ENCODE measurements at places on chromosomes 1 and 21. TPM values are rescaled to one million over a fixed set of nuclear protein-coding genes. Genes with fewer than 3 reads are reported as not detected.

- DNase-seq: no peak
Observed at GRCh38 chr1:159800177-159800930, 1.8 kb upstream of the FCRL6 start.

DNA sequence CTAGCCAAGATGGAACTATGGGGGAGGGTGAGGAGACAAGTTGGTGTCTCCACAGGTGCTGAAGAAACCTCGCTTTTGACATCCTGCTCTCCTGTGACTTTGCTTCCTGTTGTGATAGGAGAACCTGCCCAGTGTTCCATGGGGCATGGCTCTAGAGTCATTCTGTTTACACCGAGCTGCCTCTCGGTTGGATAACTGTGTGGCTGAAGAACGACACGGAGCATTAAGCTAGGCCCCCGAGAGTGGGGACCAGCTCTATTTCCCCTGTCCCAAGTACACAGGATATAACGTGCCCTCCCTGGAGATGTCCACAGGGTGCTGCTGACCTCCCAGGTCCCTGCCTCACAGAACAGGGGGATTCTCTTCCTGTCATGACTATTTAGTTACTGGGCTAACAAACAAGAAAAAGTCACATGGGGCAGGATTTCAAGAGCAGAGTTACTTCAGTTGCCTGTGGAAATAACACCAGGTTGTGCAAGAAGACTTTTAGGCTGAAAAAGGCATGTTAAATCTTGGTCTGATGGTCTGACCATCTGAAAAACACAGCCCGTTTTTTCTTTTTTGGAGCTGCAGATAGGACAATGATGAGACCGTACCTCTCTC is 29.4 kb upstream of the PPP2R5A start:
- DNase-seq: no peak

DNA sequence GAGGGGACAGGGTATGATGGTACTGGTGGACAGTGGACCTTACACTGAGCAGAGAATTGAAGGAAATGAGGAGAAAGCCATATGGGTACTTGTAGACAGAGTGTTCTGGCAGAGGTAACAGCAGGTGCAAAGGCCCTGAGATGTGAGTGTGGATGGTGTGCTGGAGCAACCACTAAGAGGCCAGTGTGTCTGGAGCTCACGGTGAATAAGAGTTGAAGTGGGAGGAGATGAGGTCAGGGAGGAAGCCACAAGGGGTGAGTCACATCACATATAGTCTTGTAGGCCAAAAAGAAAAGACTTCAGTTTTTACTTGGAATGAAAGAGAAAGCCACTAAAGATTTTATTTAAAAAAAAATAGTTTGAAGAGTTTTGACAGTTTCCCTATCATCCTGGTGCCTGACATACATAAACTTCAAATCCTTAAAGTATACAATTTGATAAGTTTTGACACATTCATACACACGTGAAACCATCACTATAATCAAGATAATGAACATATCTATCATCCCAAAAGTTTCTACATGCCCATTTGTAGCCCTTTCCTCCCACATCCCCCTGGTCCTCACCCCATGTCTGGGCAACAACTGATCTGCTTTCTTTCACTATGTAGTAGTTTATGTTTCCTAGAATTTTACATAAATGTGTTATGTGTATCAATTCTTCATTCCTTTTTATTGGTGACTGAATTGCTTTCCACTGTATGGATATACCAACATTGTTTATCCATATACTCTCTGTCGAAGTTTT is 148.4 kb downstream of the GPATCH2 start:
- peak; percentile 93 for DNase-seq

GRCh38 chr1:7076572-7076971 is 291.3 kb downstream of the CAMTA1 start:
- no peak for DNase-seq

- DNase-seq: peak; percentile 55
Observed at GRCh38 chr1:170010443-170010842, 64.1 kb downstream of the KIFAP3 start.

- peak; percentile 63 for DNase-seq
Observed at GRCh38 chr1:151458802-151459330, 428 bp downstream of the POGZ start.

- DNase-seq: peak; percentile 95
Observed at GRCh38 chr1:172826096-172826741, 167.3 kb downstream of the FASLG start.

DNA sequence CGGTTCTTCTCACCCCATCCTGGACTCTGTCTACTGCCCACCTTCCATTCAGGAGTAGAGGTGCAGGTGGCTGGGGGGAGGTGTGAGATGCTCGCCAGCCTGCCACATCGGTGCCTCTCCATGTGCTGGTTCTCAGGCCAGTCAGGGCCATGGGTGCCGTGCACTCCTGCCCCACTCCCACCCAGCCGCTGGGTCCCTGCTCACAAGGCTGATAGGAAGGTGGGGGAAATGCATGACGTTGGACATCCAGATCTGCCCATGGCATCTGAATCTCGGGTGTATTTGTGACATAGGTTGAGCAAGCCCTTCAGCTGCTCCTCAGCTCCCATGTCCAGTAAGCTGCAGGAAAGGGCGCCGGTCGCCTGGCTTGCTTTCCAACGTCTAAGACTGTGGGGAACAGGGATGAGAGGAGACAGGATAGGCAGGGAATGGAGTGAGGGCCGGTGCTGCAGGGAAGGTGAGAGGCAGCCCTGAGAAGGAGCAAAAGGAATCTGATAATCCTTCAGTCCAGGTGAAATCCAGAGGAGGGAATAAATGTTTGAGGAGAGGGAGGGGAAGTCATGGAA is 11.8 kb downstream of the S100A7A start:
- no peak for DNase-seq

- DNase-seq: no peak
Observed at GRCh38 chr1:28157894-28158293, 18.6 kb downstream of the PTAFR start.

DNA sequence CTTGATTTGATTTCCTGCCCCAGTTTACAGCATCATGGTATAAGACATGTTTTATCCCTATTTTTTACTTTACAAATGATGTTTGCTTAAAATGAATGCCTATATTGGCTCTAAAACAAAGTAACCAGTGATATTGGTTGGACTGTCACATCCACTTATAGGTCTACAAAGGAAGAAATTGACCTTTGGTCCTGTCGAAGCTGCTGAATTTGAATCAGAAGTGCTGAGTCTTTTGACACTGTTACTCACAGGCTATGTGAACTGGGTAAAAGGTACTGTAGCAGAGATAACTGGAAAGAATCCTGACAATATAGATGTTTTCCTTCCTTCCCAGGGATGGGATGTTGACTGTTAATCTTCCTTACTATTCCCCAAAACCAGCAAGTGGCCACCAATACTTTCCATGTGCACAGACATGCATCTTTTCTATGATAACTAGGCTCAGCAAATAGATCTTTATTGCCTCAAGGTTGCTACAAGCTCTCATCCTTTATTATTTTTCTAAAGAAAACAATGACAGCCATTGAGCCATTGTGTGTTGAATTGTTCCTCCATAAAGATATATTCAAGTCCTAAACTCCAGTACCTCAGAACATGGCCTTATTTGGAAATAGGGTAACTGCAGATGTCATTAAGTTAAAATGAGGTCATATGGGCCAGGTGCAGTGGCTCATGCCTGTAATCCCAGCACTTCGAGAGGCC is 175.9 kb upstream of the NR5A2 start:
- no peak for DNase-seq

DNA sequence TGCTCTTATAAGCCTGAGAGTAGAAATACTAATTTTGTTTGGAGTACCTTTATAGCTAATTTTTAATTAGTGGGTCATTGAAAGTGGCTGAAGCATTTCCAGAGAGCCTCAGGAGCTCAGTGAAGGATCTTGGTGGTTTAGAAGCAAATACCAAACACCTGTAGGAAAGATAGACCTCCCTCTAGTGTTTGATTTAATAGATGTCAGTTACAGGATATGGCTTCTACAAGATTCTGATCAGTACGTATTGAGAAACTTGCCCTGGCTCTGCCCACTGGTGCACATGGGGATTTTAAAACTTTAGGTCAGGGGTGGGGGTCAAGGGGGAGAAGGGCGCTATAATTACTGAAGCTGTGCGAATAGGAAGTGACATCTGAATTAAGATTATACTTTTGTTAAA is 122.2 kb downstream of the POU2F1 start:
- DNase-seq: no peak

DNA sequence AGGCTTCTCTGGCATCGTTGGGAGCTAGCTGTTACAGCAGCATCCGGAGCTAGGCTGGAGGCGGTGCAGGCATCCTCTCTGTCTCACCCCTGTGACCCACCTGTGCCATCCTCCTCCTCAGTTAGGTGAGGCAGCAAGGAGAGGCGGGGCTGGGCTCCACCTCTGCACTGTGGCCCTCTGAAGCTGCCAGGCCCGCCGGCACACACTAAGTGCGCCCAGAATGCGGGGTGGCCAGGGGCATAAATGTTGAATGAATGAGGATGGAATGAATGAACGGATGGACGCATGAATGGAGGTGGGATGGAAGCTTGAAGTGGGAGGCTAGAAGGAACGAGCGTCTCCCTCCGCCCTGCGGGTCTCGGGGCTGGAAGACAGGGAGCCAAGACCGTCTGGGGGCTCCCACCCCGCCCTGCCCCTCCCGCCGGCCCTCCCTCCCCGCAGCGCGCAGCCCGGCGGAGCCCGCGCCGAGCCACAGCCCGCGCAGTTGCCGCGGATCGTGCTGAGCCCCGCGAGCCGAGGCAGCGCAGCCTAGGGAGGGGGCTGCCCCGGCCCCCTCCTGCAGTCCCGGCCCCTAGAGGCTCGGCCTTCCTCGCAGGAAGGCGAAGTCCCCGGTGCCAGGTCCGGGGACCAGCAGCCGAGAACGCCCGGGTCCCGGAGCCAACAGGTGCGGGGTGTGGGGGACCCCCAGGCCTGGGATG is at the start of gene HCRTR1:
TSS of gene HCRTR1 (plus strand) at position 472 of the 698 bp plus-strand sequence. CDS start 1,504 bp downstream, outside the sequence.
- no peak for DNase-seq

- no peak for DNase-seq
Observed at GRCh38 chr1:164650531-164650930, 91.5 kb downstream of the PBX1 start.

- no peak for DNase-seq
Observed at GRCh38 chr21:31618696-31619430, 40.6 kb upstream of the SOD1 start.

- no peak for DNase-seq
Observed at GRCh38 chr1:106189780-106190179, 866.7 kb upstream of the PRMT6 start.

DNA sequence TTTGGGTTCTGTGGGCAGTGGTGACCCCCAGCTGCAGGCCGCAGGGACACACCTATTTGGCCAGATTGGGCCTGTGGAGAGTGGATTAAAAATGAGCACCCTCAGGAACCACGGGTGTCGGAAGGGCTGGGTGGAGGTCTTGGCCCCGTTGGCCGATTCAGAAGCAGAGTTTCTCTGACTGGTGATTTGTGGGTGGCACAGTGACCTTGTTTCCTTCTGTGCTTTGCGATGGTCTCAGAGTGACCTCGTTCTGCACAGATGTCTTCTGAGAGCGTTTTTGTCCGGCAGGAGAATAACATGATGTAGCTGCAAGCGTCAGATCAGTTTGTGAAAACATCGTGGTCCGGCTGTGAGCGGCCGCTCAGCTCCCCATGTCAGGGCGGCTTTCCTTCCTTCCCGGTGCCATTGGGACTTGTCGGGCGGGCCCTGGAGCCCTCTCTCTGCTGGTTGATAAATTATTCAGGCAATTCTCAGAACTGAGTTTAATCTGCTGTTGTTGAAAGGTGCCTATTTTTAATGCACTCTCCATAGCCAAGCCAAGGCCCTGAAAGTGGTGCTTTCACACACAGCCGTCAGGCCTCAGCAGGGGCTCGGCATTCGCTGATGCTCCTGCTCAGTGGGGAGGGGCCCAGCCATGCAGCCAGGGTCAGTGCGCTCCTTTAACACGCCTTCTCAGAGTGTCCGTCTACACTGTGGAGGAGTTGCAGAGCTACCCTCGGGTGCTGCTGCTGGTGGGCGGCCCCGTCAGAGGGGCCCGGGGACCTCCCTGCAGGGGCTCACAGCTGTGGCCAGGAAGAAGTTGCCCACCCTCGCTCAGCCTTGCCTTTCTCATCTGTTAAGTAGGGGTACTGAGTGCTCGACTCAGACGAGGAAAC is 26.8 kb downstream of the TRPM2 start:
- no peak for DNase-seq

- no peak for DNase-seq
Observed at GRCh38 chr1:157357111-157357510, 195.2 kb downstream of the FCRL5 start.

- peak; percentile 67 for DNase-seq
Observed at GRCh38 chr1:240027059-240027462, 64.6 kb upstream of the FMN2 start.

DNA sequence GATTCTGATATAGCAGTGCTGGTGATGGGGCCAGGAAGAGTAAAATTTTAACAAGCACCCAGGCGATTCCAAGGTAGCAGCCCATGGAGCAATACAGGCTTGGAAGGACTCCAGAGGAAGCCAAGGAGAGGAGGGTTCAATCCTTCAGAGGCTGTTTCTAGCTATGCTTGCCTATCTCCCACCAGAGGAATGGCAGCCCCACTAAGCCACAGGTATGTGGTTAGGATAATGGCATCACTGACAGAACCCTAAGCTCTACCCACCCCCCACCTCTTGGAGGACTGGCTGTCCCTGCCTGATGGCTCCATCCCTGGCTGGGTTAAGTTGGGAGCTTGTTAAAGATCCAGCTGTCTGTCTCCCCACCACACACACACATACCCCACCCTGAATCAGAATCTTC is 19.3 kb upstream of the PTAFR start:
- no peak for DNase-seq

- DNase-seq: no peak
Observed at GRCh38 chr1:53582211-53583020, 123.2 kb downstream of the DMRTB1 start.

DNA sequence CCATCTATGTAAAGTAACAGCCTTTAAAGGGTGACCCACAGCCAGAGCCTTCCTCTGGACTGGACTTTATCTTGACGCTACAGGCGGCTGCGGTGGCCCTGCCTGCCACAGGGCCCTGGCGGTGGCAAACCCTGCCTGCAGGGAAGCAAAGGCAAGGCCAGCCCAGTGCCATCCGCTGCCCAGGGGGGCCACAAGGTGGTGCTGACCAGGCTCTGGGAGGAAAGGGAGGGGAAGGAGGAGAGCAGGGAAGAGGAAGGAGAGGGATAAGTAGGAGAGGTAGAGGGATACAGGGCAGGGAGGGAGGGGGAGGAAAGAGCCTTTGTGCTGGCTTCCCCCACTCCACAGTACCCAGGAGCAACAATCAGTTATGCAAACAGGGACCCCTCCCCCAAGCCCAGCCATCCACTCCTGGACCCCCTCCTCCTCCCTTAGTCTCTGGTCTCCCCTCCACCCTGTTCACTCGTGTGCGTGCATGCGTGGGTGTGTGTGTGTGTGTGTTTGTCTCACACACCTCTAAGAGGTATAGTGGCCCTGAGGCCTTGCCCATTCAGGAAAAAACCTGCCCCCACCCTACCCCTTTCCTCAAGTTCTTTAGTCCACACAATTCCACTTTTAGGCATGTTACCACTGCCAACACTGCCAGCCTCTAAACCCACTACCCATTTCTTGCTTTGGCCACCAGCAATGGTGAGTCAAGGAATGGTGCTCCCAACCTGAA is 30.3 kb downstream of the SSBP3 start:
- no peak for DNase-seq

The TXNDC12 gene
- total RNA-seq: 29.9 TPM

The RXFP4 gene
- total RNA-seq: not detected

The CFAP107 gene
- total RNA-seq: not detected

The PLPPR5 gene
- total RNA-seq: under 0.01 TPM

The CFHR5 gene
- not detected for total RNA-seq

Measured in IMR-90 (cell line).